ENCODE measurements at places on chromosomes 11 and 22.

DNA sequence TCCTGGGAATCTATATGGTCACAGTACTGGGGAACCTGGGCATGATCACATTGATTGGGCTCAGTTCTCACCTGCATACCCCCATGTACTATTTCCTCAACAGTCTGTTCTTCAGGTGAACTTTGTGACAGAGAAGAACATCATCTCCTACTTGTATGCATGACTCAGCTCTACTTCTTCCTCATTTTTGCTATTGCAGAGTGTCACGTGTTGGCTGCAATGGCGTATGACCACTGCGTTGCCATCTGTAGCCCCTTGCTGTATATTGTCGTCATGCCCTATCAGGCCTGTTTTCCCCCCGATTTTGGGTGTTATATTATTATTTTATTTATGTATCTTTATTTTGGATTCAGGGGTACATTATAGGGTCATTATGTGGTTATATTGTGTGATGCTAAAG is 2.4 kb upstream of the OR8G1 start:
- DNase-seq: no peak

GRCh38 chr11:21460082-21460481 is 732.8 kb upstream of the ANO5 start:
- no peak for DNase-seq

- no peak for DNase-seq
Observed at GRCh38 chr11:35918716-35919115, 25.1 kb upstream of the LDLRAD3 start.

DNA sequence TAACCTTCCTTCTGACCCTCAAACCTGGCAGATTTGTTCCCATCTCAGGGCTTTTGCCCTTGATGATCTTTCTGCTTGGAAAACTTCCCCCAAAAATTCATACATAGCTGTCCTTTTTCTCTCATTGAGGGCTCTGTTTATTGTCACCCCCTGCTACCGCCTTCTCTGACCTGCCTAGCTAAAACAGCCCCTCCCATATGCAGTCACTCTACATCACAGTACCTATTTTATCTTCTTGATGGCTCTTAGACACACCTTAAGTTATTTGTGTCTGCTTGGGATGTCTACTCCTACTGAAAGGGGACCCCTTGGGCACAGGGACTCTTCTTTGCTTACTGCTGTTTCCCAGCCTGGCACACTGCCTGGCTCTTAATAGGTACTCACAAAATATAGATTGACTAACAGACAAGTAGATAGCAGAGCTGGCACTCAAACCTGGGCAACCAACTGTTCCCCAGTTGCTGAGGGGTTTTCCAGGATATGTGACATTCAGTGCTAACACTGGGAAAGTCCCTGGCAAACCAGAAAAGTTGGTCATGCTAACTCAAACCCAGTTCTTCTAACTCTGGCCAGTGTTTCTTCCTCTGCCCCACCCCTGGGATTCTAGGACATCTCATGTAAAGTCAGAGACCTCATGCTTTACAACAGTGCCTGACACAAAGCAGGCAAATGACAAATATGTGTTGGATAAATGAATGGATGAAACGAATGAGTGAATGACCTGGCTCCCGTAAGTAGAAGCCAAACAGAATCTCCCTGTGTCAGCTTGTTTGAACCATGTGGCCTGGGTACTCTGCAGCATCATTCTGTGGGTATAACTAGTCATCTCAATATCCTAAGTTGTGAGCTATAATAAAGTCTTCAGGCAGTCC is 19.8 kb upstream of the FJX1 start:
- DNase-seq: no peak

DNA sequence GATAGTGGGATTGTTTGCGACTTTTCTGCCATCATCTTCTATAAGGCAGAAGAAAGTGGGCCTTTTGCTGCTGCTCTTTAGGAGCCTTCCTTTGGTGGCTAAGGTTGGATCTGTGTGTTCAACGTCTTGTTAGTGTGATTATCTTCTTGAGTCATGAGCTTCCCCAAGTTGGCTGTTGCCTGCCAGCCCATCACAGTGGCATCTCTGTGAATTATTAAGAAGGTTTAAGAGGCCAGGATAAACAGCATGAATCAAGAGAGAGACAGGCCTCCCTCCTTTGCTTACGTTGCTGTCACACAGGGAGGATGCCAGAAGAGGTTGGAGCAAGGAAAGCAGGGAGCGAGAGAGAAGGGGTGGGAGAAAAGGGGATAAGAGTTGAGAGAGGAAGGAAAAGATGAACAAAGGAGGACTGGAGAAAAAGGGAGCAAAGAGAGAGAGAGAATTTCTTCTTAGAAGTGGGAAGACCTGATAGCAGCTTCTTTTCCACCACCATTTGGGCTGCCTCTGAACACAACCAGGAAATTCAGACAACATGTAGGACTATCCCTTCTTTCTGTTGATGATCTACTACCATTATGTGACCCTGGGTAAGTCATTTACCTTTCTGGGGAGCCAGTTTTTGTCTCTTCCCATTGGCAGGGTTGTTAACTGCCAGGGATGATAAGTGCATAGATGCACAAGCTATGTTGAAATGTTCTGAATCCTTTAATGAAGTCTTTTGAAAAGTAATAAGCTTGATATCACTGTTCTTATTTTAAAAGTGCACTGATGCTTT is 126.5 kb downstream of the NAV2 start:
- DNase-seq: no peak

DNA sequence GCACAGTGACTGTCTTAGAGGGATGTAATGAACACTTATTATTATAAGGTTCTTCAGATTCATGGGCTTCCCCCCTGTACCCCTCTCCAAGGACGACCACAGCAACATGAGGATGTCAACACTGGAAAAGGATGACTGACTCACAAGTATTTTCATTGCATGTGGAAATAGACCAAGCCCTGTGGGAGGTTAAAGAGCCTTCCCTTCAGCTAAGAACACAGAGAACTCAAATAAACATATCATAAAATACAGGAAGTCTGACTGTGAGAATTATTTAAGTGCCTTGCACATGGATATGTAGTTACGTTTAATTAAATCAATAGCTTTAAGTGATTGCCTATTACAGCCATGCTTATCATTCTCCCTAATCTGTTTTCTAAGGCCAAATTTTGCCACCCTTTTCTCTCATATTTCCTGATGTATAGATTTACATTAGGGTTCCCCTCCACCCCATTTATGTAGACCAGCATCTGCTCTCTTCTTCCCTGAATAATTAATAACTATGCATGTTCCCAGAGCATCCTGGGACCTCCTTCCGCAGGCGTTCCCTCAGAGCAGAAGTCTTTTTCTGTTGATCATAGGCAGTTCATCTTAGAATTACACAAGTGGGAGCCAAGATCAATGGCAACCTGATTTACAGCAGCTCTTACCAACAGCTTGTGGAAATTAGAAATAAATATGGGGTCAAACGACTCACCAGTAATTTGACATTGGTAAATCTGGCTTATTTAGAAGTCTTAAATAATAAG is 226.9 kb downstream of the OPCML start:
- no peak for DNase-seq

- DNase-seq: no peak
Observed at GRCh38 chr11:131773626-131774025, 403.2 kb downstream of the NTM start.

- no peak for DNase-seq
Observed at GRCh38 chr22:39128508-39128907, 24.0 kb downstream of the CBX7 start.

GRCh38 chr11:123484448-123484847 is 54.4 kb downstream of the GRAMD1B start:
- DNase-seq: no peak

DNA sequence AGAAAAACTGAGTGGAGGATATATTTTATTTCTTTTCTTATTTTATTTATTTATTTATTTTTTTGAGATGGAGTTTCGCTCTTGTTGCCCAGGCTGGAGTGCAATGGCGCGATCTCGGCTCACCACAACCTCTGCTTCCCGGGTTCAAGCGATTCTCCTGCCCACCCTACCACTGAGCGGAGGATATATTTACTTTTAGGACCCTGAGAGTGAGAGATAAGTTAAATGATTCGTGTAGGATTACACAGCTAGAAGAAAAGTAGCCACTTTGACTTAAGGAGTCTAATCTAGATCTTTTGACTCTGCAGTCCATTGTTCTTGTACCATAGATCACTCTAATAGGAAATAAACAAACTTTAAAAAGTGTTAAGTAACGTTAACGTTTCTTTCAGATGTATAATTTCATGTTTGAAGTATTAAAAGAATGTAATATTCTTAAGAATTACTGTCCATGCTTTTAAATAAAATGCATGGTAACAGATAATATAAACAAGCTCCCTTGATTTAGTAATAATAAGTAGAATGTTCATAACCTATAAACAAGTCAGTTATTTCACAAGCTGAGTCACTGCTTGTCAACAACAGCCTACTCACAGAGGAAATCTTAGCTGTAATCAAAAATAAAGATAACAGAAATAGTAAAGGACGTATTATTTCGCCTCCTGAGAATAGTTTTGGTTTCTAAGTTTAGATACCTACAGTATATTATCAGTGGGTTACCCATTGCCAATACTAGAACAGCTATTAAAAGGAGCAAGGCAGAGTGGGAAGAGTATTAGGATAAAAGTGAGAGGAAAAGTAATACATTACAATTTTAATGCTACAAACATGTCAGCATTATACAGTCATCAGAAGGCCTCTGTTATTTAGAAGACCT is 18.6 kb downstream of the USP47 start:
- DNase-seq: no peak

Data from hematopoietic multipotent progenitor cell treated with erythropoietin and hydrocortisone succinate and interleukin-3 and kit ligand, for 8 days (in vitro differentiated cells).